ENCODE measurements at places on chromosomes 13 and 19.
A peak's percentile ranks its signal among the peaks of the same experiment; 100 is the strongest.

- no peak for DNase-seq
- peaks cover 36% of the 10 kb centered on the region for H3K4me1 ChIP-seq
- H3K27ac ChIP-seq, result no peak overlapping the region
- peaks cover 72% of the 10 kb centered on the region for H3K27me3 ChIP-seq
These were observed 4.8 kb downstream of the TSHZ3 start for GRCh38 chr19:31344403-31344802.

DNA sequence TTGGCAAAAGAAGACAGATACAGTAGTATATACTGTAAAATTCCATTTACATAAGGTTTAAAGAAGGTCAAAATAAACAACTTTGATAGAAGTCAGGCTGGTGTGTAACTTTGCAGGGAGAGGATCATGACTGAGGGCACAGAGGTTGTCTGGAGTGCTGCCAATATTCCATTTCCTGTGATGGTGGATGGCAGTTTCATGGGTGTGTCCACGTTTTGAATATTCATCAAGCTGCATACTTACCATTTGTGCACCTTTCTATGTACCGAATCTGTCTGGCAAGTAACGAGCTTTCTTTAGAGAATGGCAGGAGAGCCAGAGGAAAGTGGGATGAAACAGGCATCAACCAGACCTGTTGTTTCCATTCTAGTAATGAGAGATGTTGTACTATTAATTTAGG is 420.5 kb upstream of the HTR2A start:
- no peaks in the 10 kb centered on the region for H3K4me1 ChIP-seq
- no peaks in the 10 kb centered on the region for H3K27me3 ChIP-seq
- H3K27ac ChIP-seq, result no peak overlapping the region

DNA sequence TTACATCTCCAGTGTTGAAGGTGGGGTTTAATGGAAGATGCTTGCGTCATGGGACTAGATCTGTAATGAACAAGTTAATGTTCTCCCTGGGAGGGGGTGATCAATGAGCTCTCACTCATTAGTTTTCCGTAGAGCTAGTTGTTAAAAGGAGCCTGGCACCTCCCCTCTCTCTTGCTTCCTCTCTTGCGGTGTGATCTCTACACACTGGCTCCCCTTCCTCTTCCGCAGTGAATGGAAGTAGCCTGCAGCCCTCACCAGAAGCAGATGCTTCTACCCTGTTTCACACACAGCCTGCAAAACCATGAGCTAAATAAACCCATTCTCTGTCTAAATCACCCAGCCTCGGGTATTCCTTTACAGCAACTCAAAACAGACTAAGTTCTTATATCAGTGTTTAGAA is 318.8 kb downstream of the SLITRK1 start:
- H3K4me1 ChIP-seq, result no peaks in the 10 kb centered on the region
- H3K27ac ChIP-seq, result no peak overlapping the region
- no peaks in the 10 kb centered on the region for H3K36me3 ChIP-seq
- H3K4me3 ChIP-seq, result no peak overlapping the region
- no peak for DNase-seq

- peaks cover 38% of the 10 kb centered on the region for H3K4me1 ChIP-seq
- no peaks in the 10 kb centered on the region for H3K27me3 ChIP-seq
- H3K27ac ChIP-seq, result no peak overlapping the region
- no peak overlapping the region for H3K4me3 ChIP-seq
- DNase-seq, result no peak
- peaks cover 8% of the 10 kb centered on the region for H3K36me3 ChIP-seq
These were observed 16.2 kb upstream of the CPB2 start for GRCh38 chr13:46121033-46121432.

DNA sequence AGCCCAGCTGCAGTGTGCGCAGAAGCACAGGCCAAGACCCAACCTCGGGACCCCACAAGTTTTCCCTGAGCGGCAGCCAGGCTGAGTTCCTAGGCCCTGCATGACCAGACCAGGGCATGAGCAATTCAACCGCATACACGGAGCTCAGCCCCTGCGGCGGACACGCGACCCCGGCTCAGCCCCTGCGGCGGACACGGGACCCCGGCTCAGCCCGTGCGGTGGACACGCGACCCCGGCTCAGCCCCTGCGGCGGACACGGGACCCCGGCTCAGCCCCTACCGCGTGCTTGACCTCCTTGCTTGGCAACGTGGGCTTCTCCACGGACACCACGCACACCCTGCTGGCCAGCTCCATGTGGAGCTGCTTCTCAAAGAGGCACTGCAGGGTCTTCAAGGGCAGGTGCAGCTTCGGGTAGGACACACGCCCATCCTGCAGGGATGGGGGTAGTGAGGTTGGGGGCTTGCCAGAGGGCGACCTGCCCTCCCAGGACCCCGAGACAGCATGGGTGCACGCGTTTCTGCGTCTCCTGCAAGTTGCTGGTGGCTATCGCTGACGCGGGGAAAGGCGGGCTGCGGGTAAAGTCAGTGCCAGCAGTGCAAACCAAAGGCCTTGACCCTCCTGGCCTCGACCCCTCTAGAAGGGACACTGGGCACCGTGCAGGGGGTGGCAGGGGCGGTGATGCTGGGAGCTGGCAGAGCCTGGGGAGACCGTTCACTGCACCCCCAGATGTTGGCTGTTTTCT is 10.0 kb downstream of the POLRMT start:
- peaks cover 23% of the 10 kb centered on the region for H3K36me3 ChIP-seq
- no peak overlapping the region for H3K4me3 ChIP-seq
- H3K27me3 ChIP-seq, result no peaks in the 10 kb centered on the region
- no peak overlapping the region for H3K27ac ChIP-seq
- H3K4me1 ChIP-seq, result no peaks in the 10 kb centered on the region

- H3K27ac ChIP-seq, result no peak overlapping the region
- H3K4me3 ChIP-seq, result no peak overlapping the region
- no peak for DNase-seq
- H3K27me3 ChIP-seq, result peaks cover 2% of the 10 kb centered on the region
- no peaks in the 10 kb centered on the region for H3K36me3 ChIP-seq
These were observed 99.8 kb downstream of the ITGBL1 start for GRCh38 chr13:101552286-101552685.

DNA sequence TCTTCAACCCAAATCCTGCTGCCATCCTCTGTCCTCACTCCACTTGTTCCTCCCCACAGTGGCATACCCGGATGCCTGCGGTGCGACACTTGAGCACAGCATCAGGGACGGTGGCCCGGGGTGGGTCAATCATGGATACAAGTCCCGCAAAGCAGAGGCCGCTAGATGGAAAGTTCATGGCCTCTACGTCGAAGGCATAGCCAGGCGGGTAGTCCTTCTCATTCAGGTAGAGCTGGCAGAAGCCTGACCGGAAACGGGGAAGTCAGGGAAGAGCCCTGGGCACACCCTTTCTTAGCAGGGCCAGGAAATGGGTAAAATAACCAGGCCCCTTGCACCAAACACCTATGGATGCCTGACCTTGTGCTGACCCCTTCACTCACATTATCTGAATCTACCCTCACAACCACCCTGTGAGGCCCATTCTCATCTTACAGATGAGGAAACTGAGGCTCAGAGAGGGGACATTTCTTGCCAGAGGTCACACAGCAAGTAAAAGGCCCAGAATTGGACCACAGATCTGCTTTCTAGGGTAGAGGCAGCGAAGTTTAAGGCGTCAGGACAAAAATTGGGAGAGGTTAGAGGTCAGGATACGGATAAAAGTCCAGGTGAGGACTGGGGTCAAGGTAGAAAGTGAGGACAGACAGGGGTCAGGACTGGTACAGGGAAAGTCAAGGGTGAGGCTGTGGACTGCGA is 6.5 kb downstream of the ATP4A start:
- H3K27me3 ChIP-seq, result peaks cover 30% of the 10 kb centered on the region
- no peak overlapping the region for H3K27ac ChIP-seq
- peaks cover 5% of the 10 kb centered on the region for H3K4me1 ChIP-seq
- no peak for DNase-seq
- H3K4me3 ChIP-seq, result peak overlapping the region; percentile 58

DNA sequence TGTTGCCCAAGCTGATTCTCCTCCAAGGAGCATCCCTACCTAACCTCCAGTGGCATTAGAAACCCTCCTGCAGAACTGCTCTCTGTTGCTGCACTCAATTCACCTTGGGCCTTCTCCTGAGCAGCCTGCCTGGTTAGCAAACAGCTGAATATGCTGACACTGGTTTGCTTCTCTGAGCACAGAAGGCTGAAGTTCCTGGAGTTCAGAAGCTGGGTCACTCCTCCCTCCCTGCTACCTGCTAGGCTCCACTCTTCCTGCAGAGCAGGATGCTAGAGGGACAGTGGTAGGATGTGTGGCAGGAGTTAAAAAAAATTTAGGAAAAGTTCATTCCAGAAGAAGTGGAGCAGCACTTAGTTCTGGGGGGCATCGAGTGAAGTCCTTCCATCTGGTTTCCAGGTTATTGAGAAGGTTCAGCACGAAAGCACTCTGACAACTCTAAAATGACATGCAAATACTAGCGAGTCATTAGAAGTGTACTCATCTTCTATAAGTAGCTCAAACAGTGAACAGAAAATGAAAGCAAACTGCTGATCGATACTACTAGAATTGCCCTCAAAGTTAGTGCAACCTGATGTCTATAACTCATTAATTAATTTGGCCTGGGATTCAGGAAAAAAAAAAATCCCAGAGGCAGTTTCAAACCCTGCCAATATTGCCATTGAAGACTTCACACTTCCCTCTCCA is 293.7 kb downstream of the POU4F1 start:
- no peaks in the 10 kb centered on the region for H3K27me3 ChIP-seq
- no peak overlapping the region for H3K27ac ChIP-seq
- no peak for DNase-seq
- H3K4me3 ChIP-seq, result no peak overlapping the region
- no peaks in the 10 kb centered on the region for H3K36me3 ChIP-seq

DNA sequence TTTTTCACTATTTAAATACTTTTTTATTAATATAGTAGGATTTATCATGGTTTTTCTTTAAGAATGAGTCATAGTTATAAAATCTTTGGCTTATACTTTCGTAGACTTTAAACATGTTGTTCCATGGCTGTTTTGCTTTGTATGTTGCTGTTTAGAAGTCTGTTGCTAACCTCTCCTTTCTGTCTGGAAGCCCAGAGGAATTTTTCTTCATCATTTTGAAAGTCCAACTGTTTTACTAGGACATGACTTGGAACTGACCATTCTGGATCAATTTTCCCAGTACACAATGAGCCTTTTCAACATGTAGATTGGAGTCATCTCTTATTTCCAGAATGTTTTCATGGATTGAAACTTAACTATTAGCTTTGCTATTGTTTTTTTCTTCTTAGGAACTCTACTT is 7.9 kb downstream of the CAB39L start:
- H3K36me3 ChIP-seq, result peaks cover 4% of the 10 kb centered on the region
- H3K4me1 ChIP-seq, result no peaks in the 10 kb centered on the region
- no peak for DNase-seq
- H3K27me3 ChIP-seq, result no peaks in the 10 kb centered on the region
- no peak overlapping the region for H3K27ac ChIP-seq
- H3K4me3 ChIP-seq, result no peak overlapping the region

DNA sequence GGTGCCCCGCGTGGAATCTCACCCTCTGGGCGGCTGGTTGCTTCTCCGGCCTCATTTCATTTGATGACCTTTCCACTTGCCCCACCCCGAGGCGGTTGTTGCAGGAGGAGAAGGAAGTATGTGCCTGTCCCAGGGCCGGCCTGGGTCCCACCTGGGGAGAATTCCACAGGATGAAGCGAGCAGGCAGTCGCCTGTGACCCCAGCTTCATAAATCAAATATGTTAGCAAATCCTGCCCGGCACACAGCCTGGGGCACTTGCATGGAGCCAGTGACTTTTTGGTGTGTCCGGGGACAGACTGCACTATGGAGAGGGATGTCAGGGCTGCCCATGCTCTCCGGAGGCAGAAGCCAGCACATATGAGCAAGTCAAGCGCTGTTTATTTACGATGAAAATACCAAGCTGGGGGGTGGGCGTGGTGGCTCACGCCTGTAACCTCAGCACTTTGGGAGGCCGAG is 19.7 kb upstream of the ZBTB7A start:
- peak overlapping the region; percentile 68 for H3K4me3 ChIP-seq
- H3K27ac ChIP-seq, result peak overlapping the region; percentile 10
- peaks cover 11% of the 10 kb centered on the region for H3K36me3 ChIP-seq
- H3K27me3 ChIP-seq, result no peaks in the 10 kb centered on the region

- H3K27me3 ChIP-seq, result no peaks in the 10 kb centered on the region
- H3K27ac ChIP-seq, result no peak overlapping the region
- DNase-seq, result no peak
- no peaks in the 10 kb centered on the region for H3K36me3 ChIP-seq
These were observed 72.5 kb downstream of the FREM2 start for GRCh38 chr13:38759390-38759789.

- H3K27ac ChIP-seq, result no peak overlapping the region
- no peak overlapping the region for H3K4me3 ChIP-seq
- H3K36me3 ChIP-seq, result no peaks in the 10 kb centered on the region
- DNase-seq, result no peak
- H3K4me1 ChIP-seq, result no peaks in the 10 kb centered on the region
These were observed 218.8 kb downstream of the NBEA start for GRCh38 chr13:35160896-35161295.

- H3K27ac ChIP-seq, result no peak overlapping the region
- DNase-seq, result no peak
- no peaks in the 10 kb centered on the region for H3K27me3 ChIP-seq
- H3K4me1 ChIP-seq, result no peaks in the 10 kb centered on the region
- H3K36me3 ChIP-seq, result no peaks in the 10 kb centered on the region
These were observed 457.3 kb upstream of the MIR17HG start for GRCh38 chr13:90889906-90890834.

GRCh38 chr13:44426461-44426860 is 52.8 kb downstream of the SERP2 start:
- H3K4me1 ChIP-seq, result no peaks in the 10 kb centered on the region
- H3K4me3 ChIP-seq, result no peak overlapping the region
- peaks cover 39% of the 10 kb centered on the region for H3K27me3 ChIP-seq
- DNase-seq, result no peak

DNA sequence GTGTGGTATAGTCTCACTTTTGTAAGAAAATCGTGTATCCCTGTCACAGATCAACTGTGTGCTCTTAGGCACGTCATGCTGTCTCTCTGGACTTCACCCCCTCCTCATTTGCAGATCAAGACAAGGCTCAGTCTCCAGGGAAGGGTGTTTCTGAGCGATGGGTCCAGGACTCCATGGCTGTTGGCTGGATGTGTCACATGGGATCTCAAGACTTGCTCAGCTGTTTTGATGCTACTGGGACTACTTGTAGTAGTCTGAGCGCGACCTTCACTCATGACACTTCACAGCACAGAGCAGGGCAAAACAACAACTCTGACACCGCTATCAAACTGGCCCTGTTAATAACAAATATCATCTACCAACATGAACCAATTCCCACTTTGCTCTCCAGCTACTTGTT is 36.2 kb downstream of the SMAD9 start:
- H3K36me3 ChIP-seq, result peaks cover 3% of the 10 kb centered on the region
- H3K4me1 ChIP-seq, result no peaks in the 10 kb centered on the region
- H3K27me3 ChIP-seq, result peaks cover 42% of the 10 kb centered on the region
- H3K27ac ChIP-seq, result no peak overlapping the region
- no peak for DNase-seq
- H3K4me3 ChIP-seq, result no peak overlapping the region

- no peaks in the 10 kb centered on the region for H3K4me1 ChIP-seq
- no peak for DNase-seq
- peaks cover 26% of the 10 kb centered on the region for H3K27me3 ChIP-seq
- no peak overlapping the region for H3K4me3 ChIP-seq
- H3K27ac ChIP-seq, result no peak overlapping the region
- H3K36me3 ChIP-seq, result no peaks in the 10 kb centered on the region
These were observed 296.3 kb downstream of the KLF5 start for GRCh38 chr13:73355134-73355533.

Data from central memory CD8-positive, alpha-beta T cell (primary cell).